BE2C (cell line): ENCODE measurements at places on chromosomes 4 and X.

GRCh38 chr4:82124932-82125786 is 248.6 kb downstream of the HNRNPD start:
- DNase-seq: no peak

GRCh38 chr4:807792-808191 is 18.1 kb downstream of the CPLX1 start:
- DNase-seq: no peak

GRCh38 chr4:160372390-160372789 is 1269.5 kb downstream of the RAPGEF2 start:
- no peak for DNase-seq

DNA sequence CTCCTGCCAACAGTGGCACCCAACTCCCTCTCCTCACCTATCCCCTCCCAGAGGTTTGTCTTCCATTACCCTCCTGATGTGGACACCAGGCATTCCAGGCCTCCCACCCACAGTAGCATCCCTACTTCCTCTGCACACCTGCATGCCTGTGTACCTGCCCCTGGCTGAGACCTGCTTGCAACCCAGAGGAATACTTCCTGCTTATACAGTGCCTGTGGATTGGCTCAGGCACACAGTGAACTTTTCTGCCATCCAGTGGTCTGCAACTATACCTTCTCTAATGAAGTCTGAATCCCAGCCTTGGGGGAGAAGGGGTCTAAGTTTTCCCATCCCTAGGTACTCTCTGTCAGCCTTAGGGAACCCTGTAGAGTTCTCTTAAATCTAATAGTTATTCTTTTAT is 169.9 kb downstream of the IQCM start:
- DNase-seq: no peak

GRCh38 chr4:122695226-122695625 is 37.3 kb upstream of the BBS12 start:
- DNase-seq: no peak
